ENCODE measurements at places on chromosomes 6 and 20.

- no peak for DNase-seq
Measured at GRCh38 chr20:13442986-13443385, 195.7 kb downstream of the TASP1 start.

GRCh38 chr6:16844183-16844582 is 82.9 kb upstream of the ATXN1 start:
- DNase-seq: no peak

- DNase-seq: no peak
Measured at GRCh38 chr20:45950330-45950646, 15.8 kb downstream of the PCIF1 start.

- DNase-seq: no peak
Measured at GRCh38 chr6:6758546-6758914, 170.0 kb downstream of the LY86 start.

DNA sequence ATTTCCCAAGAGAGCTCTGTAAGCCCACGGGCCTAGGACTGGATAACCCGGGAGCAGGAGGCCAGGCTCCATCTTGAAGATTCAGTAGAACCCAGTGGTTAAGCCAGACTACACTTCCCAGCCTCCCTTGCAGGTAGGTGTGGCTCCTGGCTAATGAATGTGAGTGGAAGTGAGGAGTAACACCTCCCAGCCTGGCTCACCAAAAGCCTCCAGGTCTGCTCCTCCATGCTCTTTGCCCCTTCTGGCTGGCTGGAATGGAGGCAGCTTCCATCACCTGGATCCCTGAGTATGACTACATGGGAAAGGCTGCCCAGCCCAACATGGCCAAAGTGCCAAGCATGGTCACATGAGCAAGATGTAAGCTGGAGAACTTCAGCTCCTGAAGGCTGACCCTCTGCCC is 9.7 kb downstream of the LRRN4 start:
- no peak for DNase-seq

DNA sequence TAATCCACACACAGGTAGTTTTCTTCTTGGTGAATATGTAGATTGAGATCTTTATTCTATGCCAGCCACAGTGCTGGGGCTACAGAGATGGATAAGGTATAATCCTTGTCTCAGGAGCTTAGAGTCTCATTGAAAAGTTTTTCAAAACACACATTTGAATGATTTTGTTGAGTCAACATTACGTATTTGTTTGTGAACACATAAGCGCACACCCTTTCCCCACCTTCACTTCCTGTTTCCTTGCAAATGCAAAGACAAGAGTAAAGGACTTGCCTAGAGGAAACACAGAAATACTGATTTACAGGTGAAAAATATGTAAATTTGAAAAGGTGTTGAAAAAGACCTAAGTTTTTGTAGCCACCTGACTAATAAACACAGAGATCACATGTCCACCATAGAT is 27.8 kb downstream of the VAPB start:
- DNase-seq: no peak

DNA sequence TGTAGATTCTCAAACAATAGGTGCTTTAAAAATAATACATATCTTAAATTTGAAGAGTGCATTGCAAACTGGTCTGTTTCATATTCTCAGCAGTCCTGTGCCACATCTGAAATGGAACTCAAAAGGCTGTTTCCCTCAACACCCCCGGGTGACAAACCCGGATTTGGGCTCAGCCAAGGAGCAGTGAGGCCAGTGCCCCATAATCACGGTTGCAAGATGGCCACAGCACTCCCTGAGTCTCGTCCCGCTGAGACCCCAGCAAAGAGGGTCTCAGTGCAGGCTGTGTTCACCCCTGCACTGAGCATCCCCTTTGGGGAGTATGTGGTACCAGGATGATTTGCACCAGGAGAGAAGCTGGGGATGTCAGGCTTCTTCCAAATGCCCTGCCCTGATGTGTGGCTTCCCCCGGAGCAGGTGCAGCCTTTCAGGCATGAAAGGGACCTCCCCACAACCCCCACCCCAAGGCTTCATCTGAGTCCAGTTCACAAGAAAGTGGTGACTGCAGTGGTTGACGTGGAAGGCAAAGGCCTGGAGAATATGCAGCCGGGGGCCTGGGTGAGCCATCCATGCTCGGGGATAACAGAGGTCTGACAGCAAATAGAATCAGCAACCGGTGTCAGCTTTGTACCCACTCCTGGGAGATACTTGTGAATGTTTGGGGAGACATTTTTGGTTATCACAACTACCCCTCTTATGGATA is 202.9 kb downstream of the SYNDIG1 start:
- DNase-seq: no peak

DNA sequence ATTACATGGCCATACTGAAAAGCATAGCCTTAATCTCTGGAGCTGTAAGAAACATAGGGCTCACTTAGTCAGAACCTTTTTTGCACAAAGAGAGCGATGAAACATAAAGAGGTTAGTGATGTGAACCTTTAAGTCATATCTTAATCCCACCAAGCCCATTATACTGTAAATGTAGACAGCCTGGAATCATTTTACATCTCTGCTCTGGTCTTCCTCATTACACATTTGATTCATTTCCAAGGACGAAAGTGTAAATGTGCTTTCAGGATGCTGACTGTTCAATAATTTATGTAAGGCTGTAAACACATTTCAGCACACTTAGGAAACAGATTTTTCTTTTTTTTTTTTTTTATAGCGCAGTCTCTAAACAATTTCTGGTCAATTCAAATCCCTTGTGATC is 131.3 kb upstream of the B3GAT2 start:
- no peak for DNase-seq

DNA sequence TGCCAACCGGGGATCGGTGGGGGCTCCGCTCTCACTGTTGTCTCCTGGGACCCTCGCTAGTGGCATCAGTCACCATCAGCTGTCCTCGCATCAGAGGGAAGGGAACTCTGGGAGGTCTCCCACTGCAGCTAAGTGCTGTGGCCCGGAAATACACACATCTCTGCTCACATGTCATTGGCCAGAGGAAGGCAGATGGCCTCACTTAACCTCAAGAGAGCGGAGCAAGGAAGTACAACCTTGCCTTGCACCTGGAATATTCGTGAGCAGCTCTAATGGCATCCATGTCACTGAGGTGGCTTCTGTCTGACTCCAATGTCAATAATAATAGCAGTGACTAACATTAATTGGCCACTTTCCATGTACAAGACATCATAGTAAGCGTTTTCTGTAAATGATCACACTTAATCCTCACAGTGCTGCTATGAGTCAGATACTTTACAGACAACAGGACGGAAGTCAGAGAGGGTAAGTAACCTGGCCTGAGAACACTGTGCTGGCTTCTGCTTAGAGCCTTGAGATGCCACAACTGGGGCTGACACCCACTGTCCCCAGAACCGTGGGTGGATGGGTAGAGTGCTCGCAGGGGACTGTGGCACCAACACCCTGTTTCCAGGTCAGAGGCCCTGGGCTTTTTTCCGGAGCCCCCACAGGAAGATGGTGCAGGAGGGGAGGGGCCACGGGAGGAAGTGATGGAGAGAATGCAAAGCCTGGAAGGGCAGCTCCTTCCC is 6.0 kb downstream of the LHFPL5 start:
- no peak for DNase-seq

DNA sequence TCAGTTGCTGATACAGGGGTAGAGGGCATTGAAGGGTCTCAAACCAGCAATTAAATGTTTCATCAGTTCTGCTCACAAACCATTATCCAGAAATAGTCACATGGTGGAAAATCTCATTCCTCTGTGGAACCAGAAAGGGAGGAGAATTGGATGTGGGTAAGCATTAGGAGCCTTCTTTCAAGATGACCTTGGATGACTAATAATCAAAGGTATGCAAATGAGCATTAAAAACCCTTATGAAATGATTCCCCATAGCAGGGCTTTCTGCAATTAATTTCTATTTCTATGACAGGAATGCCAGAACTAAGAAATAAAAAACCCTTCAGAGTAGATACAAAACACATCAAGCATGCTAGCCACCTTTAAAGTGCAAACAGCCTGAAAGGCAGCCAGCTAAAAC is 37.4 kb upstream of the HCRTR2 start:
- DNase-seq: no peak

- DNase-seq: no peak
Measured at GRCh38 chr20:41358230-41358629, 8.4 kb downstream of the EMILIN3 start.

DNA sequence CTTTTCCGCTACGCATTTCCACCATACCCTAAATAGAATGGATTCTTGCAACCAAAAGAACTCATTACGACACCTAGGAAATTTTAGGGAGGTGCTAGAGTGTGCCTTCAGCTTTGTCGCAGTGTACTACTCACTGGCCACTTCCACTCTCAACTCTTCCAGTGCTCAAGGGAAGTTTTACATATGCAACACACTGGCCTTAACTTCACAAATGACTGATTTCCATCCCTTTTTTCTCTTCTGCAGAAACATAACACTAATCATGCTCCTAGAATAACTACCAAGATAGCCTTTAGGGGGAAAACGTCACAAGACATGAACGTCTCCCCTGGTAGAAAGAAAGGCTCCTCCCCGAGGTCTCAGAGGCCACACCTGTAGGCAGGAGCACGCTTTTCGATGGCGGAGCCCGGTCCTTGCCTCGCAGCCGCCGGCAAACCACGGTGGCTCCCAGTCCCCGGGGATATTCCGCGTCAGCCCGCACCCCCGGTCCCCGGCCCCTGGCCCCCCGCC is 584 bp downstream of the LYRM4 start:
- peak; percentile 71 for DNase-seq

- no peak for DNase-seq
Measured at GRCh38 chr6:137877113-137877512, 10.1 kb downstream of the TNFAIP3 start.

DNA sequence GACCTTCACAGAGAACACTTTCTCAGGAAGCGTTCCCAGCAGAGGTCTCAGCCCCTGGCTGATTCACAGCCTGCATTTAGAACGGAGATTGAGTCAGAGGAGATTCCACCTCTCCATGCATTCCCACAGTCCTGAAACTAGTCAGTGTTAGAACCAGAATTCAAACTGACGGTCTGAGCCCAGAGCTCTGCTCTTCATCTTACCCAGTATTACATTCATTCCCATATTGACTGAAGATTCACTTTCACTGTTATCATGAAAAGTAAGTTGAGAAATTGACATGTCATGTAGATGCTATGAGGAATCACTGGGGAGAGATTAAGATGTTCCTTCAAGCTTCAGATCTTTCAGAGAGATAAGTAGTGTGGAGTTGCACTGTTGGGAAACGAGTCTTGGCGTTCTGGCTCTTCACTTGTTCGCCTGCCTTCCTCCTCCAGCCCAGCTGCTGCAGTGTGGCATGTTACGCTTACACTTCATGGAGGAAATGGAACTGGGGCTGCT is 28.3 kb downstream of the MAS1 start:
- DNase-seq: no peak

- no peak for DNase-seq
Measured at GRCh38 chr20:50126662-50127061, 13.7 kb upstream of the UBE2V1 start.
